ENCODE measurements at places on chromosomes 7 and 10.
A peak's percentile ranks its signal among the peaks of the same experiment; 100 is the strongest.

DNA sequence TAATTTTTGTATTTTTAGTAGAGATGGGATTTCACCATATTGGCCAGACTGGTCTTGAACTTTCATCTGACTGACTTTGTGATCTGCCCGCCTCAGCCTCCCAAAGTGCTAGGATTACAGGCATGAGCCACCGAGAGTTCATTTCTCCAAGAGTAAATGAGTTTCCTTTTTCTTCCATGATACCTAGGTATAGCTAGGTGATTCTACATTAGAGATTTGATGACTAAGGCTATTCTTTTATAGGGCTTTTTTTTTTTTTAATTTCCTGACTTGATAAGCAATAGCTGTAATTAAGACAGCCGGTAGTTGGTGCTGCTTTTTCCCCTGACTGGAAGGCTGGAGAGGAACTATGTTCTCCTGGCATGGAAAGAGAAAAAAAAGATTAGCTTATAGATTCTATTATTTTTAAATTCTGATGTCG, 3.3 kb downstream of the PTPN12 start:
- DNase-seq, result no peak

DNA sequence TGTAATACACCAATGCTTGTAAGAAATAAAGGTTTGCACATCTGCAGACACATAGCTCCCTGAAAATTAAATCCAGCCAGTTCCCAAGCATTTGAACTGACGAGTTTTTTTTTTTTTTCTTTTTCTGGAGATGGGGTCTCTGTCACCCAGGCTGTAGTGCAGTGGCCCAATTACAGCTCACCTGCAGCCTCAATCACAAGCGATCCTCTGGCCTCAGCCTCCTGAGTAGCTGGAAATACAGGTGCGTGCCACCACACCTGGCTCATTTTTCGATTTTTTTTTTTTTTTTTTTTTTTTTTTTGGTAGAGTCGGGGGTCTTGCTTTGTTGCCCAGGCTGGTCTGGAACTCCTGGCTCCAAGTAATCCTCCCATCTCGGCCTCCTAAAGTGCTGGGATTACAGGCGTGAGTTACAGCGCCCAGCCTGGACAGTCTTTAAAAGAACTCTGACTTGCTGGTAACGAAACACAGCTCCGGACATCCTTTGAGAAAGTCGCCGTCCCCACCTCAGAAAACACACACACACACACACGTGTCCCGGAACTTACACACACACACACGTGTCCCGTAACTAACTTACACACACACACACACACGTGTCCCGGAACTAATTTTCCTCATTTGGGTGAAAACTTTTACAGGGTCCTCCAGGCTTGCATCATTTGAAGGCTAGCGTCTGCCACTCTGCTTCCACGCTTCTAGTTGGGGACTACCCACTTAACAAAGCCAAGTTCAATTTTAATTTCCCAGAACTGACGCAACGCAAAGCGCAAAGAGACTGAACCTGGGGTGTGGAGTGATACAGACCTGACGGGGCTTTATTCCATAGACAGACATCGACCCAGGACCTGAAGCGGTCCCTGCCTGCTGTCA, 18.6 kb downstream of the OCM2 start:
- DNase-seq, result peak; percentile 3

- no peak for DNase-seq
Observed at GRCh38 chr10:93991114-93991513, 2.6 kb upstream of the PLCE1 start.

- DNase-seq, result no peak
Observed at GRCh38 chr7:41832941-41833340, 130.1 kb upstream of the INHBA start.
